ENCODE measurements at places on chromosomes 5 and 9. TPM values are rescaled to one million over a fixed set of nuclear protein-coding genes. Genes with fewer than 3 reads are reported as not detected.

Gene TRMT10B
- 3.2 TPM for polyA plus RNA-seq

Gene FBP1
- 0.83 TPM for polyA plus RNA-seq

Gene RNF20
- polyA plus RNA-seq, result 19.6 TPM

Gene LRRC70
- 0.45 TPM for polyA plus RNA-seq

Gene TRIP13
- 0.44 TPM for polyA plus RNA-seq

Gene ARL14EPL
- 0.08 TPM for polyA plus RNA-seq

DNA sequence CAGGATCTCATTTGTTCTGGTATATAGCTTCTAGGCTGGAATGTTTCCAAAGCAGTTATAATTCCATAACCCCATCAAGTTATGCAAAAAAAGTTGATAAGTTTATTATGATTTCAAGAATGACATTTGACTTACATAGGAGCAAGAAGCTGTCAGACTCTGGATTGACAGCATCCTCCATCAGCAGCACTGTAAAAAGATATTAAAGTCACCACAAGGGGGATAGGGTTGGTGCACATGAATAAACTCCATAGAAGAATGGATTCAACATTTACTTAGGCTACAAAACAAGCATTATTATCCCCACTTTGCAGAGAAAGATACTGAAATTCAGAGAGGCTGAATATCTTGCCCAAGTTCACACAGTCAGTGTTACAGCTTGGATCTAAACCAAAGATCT, 208.9 kb upstream of the SLC30A5 start:
- no peak for DNase-seq

GRCh38 chr5:118980438-118980837, 7.9 kb downstream of the DTWD2 start:
- DNase-seq, result no peak

- no peak for DNase-seq
These were observed 440.6 kb upstream of the MPDZ start for GRCh38 chr9:13719981-13720676.

DNA sequence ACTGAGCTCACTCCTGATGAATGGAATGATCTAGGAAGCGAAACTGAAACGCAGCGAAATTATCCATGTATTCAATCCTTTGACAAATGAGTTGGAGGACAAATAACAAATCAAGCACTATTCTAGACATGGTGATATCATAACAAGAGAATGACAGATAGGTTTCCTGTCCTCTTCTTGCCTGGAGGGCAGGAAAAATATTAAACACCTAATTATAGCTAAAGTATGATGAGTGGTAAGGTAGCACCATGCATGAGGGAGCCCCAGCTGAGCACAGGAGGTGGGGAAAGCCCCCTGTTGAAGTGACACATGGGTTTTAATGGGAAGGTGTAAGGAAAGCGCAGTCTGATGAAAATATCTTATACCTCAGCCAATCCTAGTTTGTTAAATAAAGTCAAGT, 225.2 kb downstream of the NPR3 start:
- DNase-seq, result no peak

- DNase-seq, result no peak
These were observed 24.1 kb upstream of the MTAP start for GRCh38 chr9:21778304-21778703.

DNA sequence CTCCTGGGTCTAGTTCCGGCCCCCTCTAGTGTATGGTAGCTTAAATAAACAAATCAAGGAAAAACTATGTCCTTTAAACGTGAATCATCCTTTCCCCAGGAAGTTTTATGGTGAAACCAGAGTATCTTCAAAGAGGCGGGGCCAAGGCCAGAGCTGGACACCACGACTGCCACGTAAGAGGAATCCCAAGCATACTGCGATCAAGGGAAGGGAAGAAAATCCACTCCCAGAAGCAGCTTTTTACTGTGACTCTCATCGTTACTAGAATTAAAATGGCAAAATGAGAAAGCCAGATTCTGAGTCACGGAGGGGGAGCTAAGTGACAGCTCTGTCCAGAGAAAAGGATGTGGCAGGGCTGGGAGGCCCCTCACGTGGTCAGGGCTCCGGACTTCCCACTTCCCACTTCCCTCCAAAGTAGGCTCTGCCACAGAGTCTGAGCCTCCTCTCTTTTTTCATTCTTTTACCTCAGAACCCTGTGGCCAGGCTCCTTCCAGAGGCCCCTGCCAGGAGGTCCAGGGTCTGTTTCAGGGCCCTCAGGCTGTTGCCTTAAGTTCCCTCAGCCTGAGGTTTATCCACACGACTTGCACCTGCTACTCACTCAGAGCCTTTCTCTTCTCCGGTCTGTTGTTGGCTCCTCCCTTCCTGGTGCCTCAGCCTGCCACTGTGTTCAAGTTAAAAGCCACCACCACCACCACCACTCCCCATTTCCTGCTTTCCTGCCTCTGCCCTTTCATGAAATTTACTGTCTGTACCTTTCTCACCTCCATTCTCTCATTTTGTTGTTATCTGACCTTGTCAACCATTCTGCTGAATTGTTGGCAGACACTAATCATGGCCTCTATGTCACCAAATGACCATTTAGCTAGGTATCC, 1.4 kb upstream of the GLRX start:
- DNase-seq, result peak; percentile 82

- no peak for DNase-seq
These were observed 69.0 kb downstream of the ADAMTS16 start for GRCh38 chr5:5209089-5209488.

GRCh38 chr5:137442660-137443059, 56.5 kb downstream of the SPOCK1 start:
- no peak for DNase-seq

DNA sequence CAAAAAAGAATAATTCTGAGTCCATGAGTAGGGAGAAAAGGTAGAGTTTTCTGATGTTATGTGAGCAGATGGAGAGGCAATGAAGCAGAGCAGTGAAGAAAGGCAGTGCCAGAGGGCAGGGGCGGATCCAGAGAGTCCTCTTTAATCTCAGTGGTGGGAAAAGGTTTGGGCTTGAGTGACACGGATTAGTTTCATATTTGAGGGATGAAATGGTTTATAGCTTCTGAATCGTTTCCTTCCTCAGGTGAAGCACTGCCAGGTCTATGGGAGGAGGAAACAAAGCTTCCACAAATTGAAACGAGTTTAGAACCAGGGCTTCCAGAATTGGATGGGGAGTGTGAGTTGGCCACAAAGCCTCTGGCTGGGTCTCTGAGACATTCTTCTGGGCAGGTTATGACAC, 517.0 kb upstream of the PAPPA start:
- no peak for DNase-seq

DNA sequence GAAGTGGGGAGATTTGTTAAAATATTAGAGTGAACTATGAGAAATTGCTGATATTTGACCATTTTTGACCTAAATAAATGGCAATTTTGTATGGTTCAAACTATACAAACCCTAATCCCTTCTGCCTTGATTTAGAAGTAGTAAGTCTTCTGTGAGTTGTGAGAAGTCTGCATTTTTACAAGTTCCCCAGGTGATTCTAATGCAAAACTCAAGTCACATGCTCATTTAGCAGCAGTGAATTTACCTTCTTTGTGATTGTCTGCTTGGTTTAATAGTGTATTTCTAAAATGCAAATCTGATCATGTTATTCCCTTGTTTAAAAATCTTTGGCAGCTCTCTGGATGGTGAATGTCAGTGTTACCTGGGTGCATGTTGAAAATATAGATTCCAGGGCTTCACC, 2.8 kb downstream of the MEGF10 start:
- no peak for DNase-seq

- no peak for DNase-seq
These were observed 200.6 kb upstream of the IRX1 start for GRCh38 chr5:3394891-3395599.

DNA sequence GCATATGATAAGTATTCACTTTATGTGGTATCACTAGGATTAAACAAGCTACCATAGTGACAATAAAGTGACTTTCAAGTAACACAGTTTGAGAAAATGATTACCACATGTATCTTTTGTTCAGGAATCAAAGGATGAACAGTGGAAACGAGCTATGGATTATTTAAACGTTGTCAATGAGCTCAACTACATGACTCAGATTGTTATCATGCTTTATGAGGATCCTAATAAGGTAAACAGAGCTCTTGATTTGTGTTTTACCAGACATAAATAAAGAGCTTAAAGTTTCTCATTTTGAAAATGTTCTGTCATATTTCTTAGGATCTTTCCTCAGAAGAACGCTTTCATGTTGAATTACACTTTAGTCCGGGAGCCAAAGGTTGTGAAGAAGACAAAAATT, 57.4 kb downstream of the PPIP5K2 start:
- no peak for DNase-seq

GRCh38 chr9:121735065-121735792, 83.8 kb downstream of the DAB2IP start:
- DNase-seq, result no peak

GRCh38 chr5:83042507-83042906, 34.7 kb downstream of the TMEM167A start:
- no peak for DNase-seq

GRCh38 chr9:114107286-114108001, 8.4 kb upstream of the KIF12 start:
- no peak for DNase-seq

GRCh38 chr5:147822686-147823491, 8.6 kb downstream of the SPINK1 start:
- no peak for DNase-seq

- DNase-seq, result no peak
These were observed 8.2 kb upstream of the ELL2 start for GRCh38 chr5:95969651-95970358.

DNA sequence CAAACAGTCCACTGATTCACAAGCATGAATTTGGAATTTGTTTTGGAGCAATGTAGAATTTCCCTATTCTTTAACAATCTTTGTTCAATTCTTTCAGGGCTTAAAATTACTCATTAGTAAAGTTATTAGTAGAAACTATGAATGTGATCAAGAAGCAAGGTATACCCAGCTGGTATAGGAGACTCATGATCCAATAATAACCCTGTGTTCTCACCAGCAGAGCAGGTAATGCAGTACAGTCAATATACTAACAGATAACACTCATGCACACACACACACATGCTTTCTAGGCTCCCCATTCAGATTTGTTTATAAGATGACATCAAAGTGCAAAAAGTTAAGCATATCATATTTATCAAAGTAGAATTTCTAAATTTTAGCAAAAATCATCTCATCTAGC, 445.2 kb downstream of the ELAVL2 start:
- DNase-seq, result no peak

DNA sequence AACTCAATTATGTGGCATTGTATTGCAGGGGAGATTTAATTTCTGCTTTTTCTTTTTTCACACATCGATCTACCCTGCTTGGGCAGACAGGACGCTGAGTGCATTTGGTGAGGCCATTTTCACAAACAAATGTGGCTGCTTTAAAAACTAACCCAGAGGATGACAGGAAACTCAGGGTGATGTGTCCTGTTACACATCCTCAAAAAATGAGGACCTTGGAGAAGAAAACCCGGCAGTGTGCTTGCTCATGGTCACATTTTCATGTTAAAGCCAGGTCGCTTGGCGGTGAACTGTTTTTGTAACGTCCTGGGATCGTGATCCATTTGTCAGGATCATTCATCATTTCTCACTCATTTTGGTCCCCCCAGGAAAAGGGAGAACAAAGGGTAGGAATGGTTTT, 478.3 kb upstream of the ADAMTS16 start:
- no peak for DNase-seq

DNA sequence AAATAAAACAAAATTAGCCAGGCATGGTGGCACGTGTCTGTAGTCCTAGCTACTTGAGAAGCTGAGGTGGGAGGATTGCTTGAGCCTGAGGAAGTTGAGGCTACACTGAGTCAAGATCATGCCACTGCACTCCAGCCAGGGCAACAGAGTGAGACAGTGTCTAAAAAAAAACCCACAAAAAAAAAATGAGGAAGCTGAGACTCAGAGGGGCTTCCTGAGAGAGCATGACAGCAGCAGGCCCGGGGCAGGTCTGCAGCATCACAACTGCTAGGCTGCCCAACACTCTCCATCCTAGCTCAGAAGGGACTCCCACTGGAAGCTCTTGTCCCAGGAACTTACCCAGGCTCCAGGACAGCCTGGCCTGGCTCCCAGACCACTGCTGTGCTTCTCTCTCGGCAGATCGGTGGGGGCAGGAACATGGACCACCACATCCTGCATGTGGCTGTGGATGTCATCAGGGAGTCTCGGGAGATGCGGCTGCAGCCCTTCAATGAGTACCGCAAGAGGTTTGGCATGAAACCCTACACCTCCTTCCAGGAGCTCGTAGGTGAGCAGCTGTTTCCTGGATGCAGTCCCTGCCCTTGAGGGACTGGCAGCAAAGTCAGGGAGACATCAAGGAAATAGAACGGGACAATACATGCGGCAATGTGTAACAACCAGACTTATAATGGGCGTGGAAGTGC, 19.1 kb downstream of the PTGS1 start:
- no peak for DNase-seq

GRCh38 chr5:72452515-72453245, 54.5 kb downstream of the ZNF366 start:
- peak; percentile 80 for DNase-seq

DNA sequence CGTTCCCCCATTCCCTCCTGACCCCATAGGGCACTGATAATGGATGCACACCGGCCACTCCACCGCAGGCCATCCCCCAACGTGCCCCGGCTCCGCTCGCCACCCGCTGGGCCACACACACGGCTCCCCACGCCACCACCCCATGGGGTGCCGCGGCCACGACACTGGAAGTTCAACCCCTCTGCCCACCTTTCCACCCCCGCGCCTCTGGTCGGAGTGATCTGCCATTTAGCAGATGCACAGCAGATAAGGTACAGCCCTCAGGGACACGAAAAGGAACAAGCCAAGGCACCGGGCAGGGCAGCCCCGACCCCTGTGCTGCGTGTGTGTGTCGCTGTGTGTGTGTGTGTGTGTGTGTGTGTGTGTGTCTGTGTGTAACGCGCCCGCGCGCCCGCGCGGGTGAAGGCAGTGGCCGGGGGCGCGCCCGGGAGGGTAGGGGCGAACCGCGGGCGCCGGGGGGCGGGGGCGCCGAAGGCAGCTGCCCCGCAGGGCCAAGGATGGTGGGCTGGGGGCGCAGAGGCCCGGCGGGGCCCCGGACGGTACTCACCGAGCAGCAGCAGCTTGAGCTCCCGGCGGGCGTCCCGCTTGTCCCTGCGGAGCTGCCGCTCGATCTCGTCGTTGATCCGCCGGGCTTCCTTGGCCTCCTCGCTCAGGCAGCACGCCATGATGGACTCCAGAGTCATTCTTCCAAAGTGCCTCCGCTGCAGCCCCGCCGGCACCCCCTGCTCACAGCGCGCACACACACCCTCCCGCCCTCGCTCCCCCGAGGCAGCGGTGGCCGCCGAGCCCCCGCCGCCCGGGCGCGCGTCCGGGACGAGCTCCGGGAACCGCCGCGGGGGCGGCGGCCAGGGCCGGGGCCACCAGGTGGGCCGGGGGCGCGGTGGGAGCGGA, 813 bp downstream of the GNAQ start:
- DNase-seq, result peak; percentile 76

Measured in psoas muscle (tissue), 8 donors.